AG09309 (cell line): ENCODE measurements at places on chromosomes 11 and 22.
A peak's percentile ranks its signal among the peaks of the same experiment; 100 is the strongest.

DNA sequence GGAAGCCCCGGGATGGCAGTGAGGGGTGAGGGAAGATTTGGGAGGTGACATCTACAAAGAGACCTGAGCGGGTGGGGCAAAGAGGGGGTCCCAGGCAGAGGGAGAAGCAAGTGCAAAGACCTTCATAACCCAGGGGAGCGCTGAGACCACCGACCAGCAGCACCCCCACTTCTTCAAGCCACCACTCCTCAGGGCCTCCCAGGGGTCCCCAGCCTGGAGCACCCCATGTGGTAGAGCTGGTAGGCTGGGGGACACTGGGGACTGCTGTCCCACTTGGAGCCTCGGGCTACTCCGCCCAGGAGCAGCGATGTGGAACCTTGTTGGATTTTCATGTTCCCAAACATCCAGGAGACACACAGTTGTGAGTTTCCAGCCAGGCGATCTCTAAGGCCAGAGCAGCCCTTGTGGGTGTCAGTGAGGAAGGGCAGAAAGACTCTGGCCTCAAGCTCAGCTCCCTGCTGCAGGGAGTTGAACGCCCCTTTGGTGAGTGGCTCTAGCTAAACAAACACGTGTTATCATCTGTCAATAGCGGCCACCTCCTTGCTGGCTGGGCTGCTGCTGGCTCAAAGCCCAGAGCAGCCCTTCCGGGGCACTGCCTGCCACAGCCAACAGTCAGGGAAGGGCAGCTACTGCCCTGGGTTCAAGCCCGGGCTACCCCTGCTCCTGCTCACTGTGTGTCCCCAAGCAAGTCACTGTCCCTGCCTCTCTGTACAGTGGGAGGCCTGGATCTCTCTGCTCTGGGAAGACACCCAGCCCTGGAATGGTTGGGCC lies 25.7 kb upstream of the CHKA start:
- DNase-seq: no peak

DNA sequence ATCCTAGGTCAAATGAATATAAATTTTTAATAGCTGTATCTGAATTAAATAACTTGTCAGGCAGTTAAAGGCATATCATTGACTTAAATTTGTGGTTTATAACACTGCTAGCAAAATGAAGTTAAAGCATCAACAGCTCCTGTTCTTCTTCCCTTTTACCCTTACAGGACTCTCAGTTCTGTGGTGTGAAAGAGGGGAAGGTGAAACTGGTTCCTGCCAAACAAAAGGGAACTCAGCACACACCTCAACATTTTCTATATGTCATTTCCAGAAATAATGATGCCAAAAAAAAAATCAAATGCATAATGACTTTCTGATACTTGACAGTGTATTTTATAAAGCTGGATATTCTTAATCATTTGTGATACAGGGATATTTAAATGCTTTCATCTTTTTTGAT lies 21.2 kb downstream of the ARL14EP start:
- no peak for DNase-seq

DNA sequence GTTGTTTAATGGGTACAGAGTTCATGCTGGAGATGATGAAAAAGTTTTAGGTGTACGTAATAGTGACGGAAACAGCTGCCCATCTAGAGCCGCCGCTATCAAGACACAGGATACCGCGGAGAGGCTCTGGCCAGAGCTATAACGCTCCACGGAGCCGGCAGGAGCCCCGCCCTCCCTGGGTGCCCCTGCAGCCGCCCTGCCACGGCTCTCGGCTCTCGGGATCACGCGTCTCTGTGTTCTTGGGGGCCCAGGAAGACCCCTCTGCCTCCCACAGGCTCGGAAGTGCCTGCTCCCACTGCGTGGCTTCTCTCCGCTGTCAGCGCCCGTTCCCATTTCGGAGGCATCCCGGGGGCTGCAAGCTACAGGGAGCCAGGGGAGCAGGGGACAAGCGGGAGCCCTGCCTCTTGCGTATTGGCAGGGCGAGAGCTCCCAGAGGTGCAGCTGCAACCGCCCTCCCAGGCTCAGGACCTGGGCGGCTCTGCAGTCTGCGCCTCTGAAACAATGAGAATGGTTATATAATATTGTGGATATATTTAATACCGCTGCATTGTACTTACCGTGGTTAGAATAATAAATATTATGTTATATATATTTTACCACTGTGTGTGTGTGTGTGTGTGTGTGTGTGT lies 13.7 kb downstream of the GLYATL2 start:
- no peak for DNase-seq

DNA sequence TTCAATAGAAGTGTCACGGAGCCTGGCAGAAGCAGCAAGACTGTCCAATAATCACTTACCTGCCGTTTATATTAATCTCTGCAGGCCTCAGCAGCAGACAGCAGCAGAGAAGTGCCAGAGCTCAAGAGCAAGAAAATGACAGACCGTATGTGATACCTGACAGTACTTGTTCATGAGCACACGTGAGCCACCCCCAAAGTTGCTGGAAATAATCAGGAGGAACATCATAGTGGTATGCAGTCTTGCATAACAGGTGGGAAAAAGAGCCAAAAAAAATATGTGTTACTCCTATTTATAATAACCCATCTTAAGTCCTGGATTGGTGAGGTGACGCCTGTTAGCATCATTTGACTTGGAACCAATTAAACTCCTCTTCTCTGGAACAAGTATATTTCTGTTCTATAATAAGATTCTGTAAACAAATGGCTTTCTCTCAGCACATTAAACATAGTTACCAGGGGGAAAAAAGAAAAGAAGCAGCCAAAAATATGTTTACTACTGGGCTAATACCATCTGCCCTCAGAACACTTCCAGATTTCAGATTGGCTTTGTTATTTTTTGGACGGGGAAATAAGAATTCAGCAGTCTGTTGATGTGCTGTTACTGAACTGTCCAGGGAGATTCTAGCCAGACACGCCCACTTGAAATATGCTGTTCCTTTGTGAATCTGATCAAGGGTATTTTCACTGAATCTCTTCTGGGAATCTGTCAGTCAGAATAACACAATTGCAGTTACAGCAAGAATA lies 7.9 kb upstream of the SLN start:
- no peak for DNase-seq

GRCh38 chr11:75219869-75220268 lies 20.7 kb upstream of the TPBGL start:
- no peak for DNase-seq

- DNase-seq: no peak
These were observed 21.7 kb downstream of the SLC35F2 start for GRCh38 chr11:107836851-107837250.

DNA sequence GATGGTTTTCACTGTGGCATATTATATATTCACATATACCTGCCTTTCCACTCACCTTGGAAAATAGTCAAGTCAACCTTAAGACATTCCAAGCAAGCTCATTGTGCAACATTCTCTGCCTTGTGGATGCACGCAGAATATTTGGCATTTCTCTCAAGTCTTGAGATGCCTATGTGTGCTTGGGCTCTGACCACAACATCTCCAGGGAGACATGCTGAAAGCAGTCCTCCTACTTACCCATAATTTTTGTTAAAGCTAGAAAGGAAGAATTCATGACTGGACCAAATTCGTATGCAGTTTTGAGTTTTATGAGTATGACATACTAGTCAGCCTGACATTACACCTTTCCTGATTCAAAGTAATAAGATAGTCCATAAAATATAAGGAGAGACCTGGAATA lies 684.0 kb downstream of the OPCML start:
- DNase-seq: peak; percentile 47

- DNase-seq: no peak
These were observed 27.3 kb upstream of the ELF5 start for GRCh38 chr11:34540870-34541269.

DNA sequence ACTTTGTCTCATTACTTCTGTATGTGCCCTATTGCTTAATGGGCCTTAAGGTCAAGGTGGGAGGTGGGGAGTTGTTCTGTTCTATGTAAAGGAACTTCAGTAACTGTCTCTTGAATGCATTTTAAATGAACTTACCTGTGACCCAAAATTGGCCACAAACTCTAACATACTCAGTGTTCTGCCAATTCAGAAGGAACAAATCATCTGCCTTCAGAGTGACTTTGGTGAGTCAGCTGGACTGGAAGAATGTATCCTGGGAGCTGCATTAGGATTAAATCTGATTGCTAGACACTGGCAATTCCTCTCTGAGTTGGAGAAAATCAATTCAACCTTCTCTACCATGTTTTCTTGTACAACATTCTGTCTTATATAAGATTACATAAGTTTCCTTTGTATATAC lies 1104.8 kb downstream of the DLG2 start:
- no peak for DNase-seq

DNA sequence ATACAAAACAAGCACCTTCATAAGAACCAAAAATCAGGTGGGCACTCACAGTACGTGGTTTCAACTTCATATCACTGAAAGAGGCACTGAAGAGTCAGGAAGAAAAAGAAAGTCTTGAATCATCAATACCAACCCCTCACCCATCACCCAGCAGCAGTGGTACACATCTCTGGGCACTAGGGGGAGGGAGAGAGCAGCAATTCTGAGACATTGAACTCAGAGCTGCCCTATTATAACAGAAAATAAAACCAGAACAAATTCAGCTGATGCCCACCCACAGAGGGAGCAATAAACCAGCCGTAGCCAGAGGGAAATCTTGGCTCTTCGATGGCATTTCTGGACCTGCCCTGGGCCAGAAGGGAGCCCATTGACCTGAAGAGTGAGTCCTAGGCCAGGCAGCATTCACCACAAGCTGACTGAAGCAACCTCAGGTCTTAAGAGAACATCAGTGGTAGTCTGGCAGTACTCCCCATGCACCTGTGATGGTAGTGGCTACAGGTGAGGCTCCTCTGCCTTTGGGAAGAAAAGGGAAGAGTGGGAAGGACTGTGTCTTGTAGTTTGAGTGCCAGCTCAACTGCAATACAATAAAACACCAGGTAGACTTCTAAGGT lies 42.2 kb upstream of the FAM181B start:
- DNase-seq: peak; percentile 7

- no peak for DNase-seq
These were observed 31.6 kb downstream of the MARK2 start for GRCh38 chr11:63870351-63871140.

GRCh38 chr11:37450613-37451012 lies 852.6 kb upstream of the RAG2 start:
- DNase-seq: no peak

DNA sequence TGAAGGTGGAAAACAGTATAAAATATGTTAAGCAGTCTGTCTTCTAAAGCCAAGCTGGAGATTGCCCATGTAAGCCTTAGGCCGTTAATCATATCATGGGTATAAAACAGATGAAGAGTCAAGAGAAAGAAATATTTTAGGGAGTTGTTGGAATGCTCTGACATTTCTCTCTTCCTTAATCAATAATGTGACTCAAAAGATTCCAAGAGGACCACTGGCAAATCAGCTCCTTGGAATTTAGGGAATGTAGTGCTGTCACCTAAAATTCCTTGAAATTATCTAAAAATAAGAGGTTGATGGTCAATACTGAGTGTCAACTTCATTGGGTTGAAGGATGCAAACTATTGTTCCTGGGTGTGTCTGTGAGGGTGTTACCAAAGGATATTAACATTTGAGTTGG lies 525.9 kb downstream of the KCNA4 start:
- DNase-seq: no peak

- no peak for DNase-seq
These were observed 157.3 kb downstream of the SWAP70 start for GRCh38 chr11:9821008-9821752.
